Stimulated activated CD4-positive, alpha-beta T cell treated with anti-CD3 and anti-CD28 coated beads, Interleukin-15, amount 100 ng/mL, for 1 hour (primary cell): ENCODE measurements at places on chromosomes 2 and 18.

- no peak for DNase-seq
These were observed 51.7 kb downstream of the GFPT1 start for GRCh38 chr2:69335311-69335710.

GRCh38 chr2:223560749-223561435 is 41.3 kb downstream of the SCG2 start:
- no peak for DNase-seq

GRCh38 chr2:221212105-221212504 is 360.0 kb downstream of the EPHA4 start:
- DNase-seq, result no peak

DNA sequence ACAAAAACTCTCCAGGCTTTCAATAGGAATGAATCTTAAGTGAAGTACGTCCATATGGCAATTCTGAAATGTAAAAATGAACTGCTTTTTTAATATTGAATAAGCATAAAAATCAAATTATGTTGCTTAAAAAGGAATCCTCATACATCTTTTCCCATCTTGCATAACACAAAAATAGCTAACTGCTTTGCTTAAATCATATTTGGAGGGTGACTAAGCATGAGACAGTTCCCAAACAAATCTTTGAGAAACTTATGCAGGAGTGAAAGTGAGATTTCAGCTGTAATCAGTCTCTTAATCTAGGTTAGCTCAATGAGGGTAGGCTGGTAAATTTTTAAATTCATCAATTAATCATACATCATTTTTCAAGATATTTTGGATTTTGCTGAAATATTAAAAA is 111.5 kb downstream of the MBD5 start:
- no peak for DNase-seq

DNA sequence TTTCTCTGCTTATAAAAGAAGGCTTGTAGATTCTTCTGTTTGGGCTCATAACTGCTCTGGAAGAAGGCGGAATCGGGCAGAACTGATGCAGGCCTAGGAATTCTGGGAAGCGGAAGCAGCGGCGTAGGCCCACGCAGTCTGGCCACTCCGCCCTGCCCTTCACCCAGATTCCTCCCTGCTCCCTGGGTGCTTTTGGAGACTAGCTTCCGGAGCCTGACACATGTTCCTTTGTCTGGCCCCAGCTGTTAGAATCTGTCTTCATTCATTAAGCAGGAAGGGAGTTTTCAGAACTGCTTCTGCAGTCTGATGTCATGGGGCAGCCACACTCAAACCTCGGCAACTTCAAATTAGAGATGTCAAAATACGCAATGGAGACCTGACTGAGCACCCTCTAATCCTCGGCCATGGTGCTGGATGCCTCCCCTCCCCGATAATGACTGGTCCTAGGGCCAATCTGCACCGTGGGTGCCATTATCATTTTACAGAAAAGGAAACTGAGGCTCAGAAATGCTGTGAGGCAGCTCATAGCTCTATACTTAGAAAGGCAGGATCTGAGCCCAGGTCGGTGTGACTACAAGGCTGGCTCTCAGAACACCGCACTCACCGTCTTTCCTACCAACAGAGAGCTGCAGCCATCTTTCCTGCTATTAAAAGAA is 275.7 kb downstream of the MYCN start:
- no peak for DNase-seq

DNA sequence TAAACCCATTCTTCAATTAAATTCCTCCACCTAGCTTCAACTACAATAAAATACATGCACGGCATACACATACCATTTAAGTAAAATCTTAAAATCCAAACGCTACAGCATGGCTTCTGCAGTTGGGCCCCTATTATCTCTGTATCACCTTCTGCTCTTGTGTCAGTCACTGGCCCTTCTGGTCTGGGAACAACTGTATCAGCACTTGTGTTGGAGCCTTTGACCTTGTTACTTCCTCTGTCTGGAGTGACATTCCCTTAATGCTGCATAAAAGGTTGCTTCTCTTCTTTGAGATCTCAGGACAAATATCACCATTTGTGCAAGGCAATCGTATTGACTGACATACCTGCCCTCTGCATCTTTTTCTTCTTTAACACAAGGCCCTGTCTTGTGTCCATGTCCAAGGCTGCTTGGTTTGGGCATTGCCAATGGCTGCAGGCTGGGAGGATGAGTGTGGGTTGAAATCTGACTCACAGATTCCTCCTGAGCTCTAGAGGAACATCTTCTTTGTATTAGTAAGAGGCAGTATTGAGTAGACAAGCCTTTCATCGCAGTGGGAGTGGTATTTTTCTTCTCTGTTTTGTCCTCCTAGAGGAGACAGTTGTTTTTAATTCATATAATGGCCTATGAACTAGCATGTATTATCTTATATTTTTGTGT is 267.8 kb upstream of the TRIB2 start:
- no peak for DNase-seq

- DNase-seq, result no peak
These were observed 1387.6 kb upstream of the ACVR2A start for GRCh38 chr2:146457221-146457620.

DNA sequence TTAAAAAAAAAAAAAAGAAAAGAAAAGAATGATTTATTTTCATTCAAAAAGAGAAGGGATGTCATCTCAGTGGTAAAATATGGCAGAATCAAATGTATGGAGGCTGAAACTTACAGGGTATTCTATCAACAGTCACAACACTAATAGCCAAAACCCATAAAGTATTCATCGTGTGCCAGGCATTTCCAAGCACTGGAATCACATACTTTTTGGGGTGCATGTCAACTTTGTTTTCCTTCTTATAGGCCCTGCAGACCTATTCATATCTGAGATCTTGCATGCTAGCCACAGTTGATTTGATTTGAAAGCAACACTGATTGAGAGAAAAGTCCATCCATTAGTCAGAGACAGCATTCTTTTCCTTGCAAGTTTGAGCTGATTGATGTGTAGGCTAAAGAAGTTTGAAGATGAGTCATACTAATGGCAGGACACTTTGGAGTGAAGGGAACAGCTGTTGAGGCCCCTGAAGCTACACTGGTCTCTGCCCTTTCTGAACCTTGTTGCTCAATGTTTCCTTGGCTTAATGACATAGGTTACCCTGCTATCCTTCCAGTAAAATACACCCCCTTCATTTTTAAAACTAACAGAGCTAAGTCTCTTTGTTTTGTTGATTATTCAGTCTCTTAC is 22.0 kb downstream of the KATNAL2 start:
- DNase-seq, result no peak

DNA sequence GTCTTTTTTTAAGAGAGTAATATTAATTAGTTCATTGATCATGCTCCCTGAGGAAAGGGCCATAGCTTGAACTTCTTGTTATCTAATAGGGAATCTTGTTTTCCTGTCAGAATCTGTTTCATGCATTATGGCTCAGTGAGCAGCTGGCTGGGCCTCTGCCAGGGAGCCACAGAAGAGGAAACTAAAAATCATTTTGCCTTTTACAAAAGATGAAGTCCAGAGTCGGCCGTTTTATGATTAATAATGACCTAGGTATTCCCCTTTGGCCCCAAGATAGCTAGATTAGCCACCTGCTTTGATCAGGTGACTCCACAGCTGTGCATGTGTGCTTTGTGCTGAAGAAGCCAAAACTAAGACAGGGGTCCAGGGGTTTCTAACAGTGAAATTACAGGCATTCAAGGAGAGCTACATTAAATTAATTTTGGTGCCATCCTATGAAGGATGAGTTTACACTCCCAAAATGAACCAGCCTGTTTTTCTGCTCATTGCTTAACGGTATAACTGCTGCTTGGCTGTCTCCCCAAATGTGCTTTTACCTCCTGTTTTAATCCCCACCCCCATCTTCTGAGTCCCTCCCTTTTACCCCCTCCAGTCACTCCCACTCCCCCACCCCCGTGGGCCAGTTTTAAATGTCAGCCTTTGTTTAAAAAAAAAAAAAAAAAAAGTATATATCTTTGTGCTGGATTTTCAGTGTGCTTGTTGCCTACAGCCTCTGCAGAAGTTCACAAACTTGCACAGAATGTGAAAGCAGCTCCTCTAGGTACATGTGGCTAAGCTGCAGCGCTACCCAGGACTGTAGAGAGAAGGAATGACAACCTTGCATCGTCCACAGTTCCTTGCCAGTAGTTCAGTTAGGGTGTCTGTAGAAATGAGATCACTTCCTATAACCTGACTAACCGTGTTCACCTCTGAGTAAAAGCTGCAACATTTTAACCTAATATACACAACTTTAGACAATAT is 93.1 kb downstream of the CABLES1 start:
- DNase-seq, result no peak
